Stomach (tissue), 19 donors: ENCODE measurements at places on chromosomes 3 and 15.

GRCh38 chr3:119628390-119628789 is 30.7 kb downstream of the PLA1A start:
- no peak overlapping the region for H3K4me3 ChIP-seq
- H3K4me1 ChIP-seq: peaks cover 14% of the 10 kb centered on the region
- H3K27me3 ChIP-seq: no peaks in the 10 kb centered on the region
- peak overlapping the region; percentile 24 for H3K27ac ChIP-seq
- H3K36me3 ChIP-seq: no peaks in the 10 kb centered on the region
- DNase-seq: no peak

GRCh38 chr3:27666708-27667107 is 55.4 kb downstream of the EOMES start:
- H3K27ac ChIP-seq: no peak overlapping the region
- no peak overlapping the region for H3K4me3 ChIP-seq
- DNase-seq: peak; percentile 77

DNA sequence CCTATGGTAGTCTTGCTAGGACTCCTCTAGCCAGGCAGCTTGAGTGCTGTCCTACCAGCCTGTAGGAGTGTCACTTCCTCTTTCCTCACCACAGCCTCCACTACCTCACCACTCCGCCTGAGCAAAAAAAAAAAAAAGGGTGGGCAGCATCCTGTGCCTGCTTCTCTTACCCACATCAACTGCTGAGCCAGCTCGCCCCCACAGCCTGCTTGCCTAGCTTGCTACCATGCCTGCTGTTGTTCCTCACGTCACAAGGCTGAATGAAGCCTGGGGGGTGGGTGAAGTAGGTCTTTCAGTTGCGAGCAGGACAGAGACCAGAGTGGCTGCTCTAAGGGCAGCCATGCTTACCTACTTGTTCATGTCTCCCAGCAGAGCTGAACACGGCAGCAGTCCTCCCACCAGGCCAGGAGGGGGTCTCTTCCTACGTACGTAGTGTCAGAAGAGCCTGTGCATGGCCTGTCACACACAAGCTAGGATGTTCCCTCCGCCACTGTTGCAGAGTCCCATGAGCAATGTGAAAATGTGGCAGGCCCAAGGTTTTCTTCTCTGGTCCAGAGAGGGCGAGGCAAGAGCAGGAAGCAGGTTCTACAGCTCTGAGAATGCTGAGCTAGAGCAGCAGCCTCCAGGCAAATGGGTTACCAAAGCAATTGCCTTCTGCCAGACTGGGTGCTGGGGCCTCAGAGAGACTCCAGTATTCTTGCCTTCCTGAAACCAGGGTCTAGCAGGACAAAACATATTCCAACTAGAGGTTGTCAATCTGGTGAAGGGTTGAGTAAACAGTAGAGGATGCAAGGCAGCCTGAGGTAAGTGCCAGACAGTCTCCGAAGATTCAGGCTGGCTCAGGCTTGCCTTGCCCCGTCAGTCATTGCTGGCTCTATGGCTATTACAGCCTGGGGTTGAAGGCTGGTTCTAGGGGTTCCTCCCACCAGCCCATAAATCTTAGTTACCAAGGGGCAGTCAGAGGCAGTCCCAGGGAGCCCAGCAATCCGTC is 8.1 kb downstream of the PPM1M start:
- peaks cover 63% of the 10 kb centered on the region for H3K36me3 ChIP-seq
- H3K27ac ChIP-seq: peak overlapping the region; percentile 60
- peak; percentile 48 for DNase-seq
- no peak overlapping the region for H3K4me3 ChIP-seq
- H3K4me1 ChIP-seq: peaks cover 7% of the 10 kb centered on the region
- H3K27me3 ChIP-seq: no peaks in the 10 kb centered on the region

GRCh38 chr3:67278015-67278618 is 280.0 kb downstream of the KBTBD8 start:
- H3K36me3 ChIP-seq: no peaks in the 10 kb centered on the region
- H3K4me1 ChIP-seq: no peaks in the 10 kb centered on the region
- no peaks in the 10 kb centered on the region for H3K27me3 ChIP-seq
- no peak for DNase-seq
- no peak overlapping the region for H3K4me3 ChIP-seq
- H3K27ac ChIP-seq: no peak overlapping the region

- peaks cover 6% of the 10 kb centered on the region for H3K4me1 ChIP-seq
- H3K27me3 ChIP-seq: no peaks in the 10 kb centered on the region
- H3K4me3 ChIP-seq: no peak overlapping the region
- peak; percentile 18 for DNase-seq
Measured at GRCh38 chr3:142705198-142705597, 18.6 kb upstream of the TRPC1 start.

DNA sequence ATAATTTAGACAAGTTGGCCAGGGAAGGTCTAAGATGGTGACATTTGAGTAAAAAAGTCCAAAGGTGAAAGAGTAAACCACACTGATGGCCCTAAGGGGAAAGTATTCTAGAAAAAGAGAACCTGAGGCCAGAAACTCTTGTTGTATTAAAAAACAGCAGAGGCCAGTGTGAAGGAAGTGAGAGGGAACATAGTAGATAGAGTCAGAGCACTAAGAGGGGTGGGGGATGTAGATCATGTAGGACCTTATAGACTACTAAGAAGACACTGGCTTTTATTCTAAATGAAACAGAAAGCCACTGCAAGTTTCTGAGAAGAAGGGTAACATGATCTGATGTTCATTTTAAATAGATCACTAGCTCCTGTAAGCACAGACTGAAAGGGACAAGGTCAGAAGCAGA is 14.5 kb downstream of the POLQ start:
- DNase-seq: no peak
- no peaks in the 10 kb centered on the region for H3K36me3 ChIP-seq
- H3K4me3 ChIP-seq: no peak overlapping the region
- no peaks in the 10 kb centered on the region for H3K27me3 ChIP-seq
- H3K4me1 ChIP-seq: no peaks in the 10 kb centered on the region

DNA sequence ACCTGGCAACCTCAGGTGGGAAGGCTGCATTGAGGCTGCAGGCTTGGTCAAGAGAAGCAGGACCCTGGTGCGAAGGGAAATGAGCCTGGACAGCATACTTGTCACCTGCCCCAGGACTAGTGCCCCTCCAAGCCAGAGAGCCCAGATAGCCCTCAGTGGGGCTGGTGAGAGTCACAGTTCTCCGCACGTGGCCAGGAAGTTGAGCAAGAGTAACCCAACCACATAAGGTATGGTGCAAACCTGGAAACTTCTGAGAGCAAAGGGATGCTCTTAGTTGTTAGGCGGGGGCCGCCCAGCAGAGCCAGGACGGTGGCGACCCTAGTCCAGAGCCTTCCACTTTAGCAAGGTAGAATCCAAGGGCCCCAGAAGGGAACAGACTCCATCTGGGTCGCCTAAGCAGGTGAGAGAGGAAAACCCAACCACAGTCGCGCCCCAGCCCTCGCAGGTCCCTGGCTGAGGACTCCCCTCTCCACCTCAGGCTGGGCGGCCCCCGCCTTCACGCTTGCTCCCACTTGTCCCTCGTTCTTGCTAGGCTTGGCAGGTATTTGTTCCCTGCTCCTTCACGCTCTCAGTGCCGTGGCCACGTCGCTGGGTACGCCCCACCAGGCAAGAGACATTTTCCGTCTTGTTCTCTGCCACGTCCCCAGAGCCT is 1.1 kb upstream of the VPS18 start:
- H3K4me3 ChIP-seq: peak overlapping the region; percentile 58
- H3K27me3 ChIP-seq: no peaks in the 10 kb centered on the region

DNA sequence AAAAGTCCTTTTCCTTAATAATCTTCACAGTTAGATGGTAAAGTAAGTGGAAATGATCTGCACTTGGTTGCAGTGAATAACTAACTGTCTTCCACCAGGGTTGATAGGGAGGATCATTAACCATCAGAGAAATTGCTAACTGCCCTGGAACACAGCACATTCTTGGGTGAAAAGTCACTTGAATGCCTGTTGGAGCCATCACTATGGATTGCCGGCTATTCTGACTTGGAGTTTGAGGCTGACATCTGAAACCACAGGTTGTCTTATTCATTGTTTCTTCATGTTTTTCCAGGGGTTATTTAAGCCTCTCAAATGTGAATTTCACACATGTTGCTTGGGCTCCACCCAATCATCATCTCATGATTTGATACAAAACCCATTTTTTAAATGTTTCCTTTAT is 901.4 kb downstream of the MCTP2 start:
- no peak overlapping the region for H3K4me3 ChIP-seq
- peaks cover 4% of the 10 kb centered on the region for H3K4me1 ChIP-seq
- no peak for DNase-seq
- no peaks in the 10 kb centered on the region for H3K27me3 ChIP-seq

GRCh38 chr3:89260721-89261120 is 153.3 kb downstream of the EPHA3 start:
- no peak overlapping the region for H3K4me3 ChIP-seq
- H3K36me3 ChIP-seq: no peaks in the 10 kb centered on the region
- H3K4me1 ChIP-seq: no peaks in the 10 kb centered on the region
- H3K27ac ChIP-seq: no peak overlapping the region
